ENCODE measurements at places on chromosomes 1 and 21. TPM values are rescaled to one million over a fixed set of nuclear protein-coding genes. Genes with fewer than 3 reads are reported as not detected.
A peak's percentile ranks its signal among the peaks of the same experiment; 100 is the strongest.

- H3K4me3 ChIP-seq = no peak overlapping the region
- no peaks in the 10 kb centered on the region for H3K27me3 ChIP-seq
- no peaks in the 10 kb centered on the region for H3K36me3 ChIP-seq
- no peak for DNase-seq
These were observed 44.6 kb downstream of the HMGB4 start for GRCh38 chr1:33908324-33908956.

DNA sequence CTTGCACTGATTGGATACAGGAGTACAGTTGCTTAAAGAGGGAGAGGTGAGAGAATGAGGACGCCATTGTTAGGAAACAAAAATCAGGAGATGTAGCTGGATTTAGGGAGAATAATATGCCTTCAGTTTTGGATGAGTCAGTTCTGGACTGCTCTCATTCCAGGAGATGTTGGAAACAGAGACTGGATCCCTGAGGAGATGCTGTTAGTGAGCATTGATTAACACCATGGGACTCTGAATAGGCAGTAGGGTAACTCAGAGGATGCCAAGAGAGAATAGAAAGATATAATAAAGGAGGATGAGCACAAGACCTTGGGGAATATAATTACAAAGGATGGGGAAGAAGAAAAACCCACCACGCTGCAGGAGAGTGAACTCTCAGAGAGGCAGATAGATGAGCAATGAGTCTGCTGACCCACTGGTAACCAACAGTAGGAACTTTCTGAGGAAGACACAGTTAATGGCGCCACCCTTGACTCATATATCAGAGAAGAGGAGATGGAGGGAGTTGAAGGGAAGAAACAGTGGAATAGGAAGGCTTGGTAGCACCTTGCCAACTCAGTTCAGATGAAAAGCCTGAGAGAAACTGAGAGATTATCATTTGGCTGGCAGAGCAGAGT lies 10.5 kb downstream of the KCNJ15 start:
- H3K27me3 ChIP-seq = no peaks in the 10 kb centered on the region
- peaks cover 53% of the 10 kb centered on the region for H3K4me1 ChIP-seq
- DNase-seq = peak; percentile 49
- no peaks in the 10 kb centered on the region for H3K36me3 ChIP-seq
- peak overlapping the region; percentile 15 for H3K4me3 ChIP-seq

- no peaks in the 10 kb centered on the region for H3K4me1 ChIP-seq
- DNase-seq = no peak
- H3K4me3 ChIP-seq = no peak overlapping the region
- no peaks in the 10 kb centered on the region for H3K36me3 ChIP-seq
- H3K27ac ChIP-seq = no peak overlapping the region
These were observed 96.9 kb downstream of the RGL1 start for GRCh38 chr1:183901748-183902330.

- H3K27me3 ChIP-seq = no peaks in the 10 kb centered on the region
- peaks cover 21% of the 10 kb centered on the region for H3K36me3 ChIP-seq
- no peak overlapping the region for H3K27ac ChIP-seq
- H3K4me1 ChIP-seq = peaks cover 5% of the 10 kb centered on the region
- H3K4me3 ChIP-seq = no peak overlapping the region
These were observed 88.8 kb downstream of the PRDM2 start for GRCh38 chr1:13788795-13789194.

DNA sequence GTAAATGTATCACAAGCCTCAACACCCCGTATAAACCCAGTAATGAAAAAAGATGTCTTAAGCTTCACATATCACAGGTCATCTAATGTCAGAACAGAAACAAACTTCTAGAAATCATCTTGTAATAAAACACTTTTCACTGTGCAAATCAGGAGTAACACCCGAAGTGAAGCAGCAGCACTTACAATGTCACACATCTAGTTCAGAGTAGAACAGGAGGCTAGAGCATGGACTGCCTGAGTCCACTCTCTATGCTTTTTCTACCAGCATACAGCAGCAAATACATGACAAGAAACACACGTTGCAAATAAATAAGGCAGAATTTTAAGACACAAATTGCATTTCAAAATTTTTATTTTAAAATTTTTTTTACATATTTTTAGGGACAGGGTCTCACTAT lies 57.2 kb downstream of the AKT3 start:
- no peak overlapping the region for H3K4me3 ChIP-seq
- H3K36me3 ChIP-seq = no peaks in the 10 kb centered on the region
- H3K27me3 ChIP-seq = no peaks in the 10 kb centered on the region
- H3K27ac ChIP-seq = no peak overlapping the region
- no peak for DNase-seq
- H3K4me1 ChIP-seq = peaks cover 6% of the 10 kb centered on the region

- no peak for DNase-seq
- no peaks in the 10 kb centered on the region for H3K36me3 ChIP-seq
- H3K27me3 ChIP-seq = peaks cover 11% of the 10 kb centered on the region
- no peak overlapping the region for H3K27ac ChIP-seq
These were observed 14.9 kb upstream of the MGST3 start for GRCh38 chr1:165616054-165616612.

DNA sequence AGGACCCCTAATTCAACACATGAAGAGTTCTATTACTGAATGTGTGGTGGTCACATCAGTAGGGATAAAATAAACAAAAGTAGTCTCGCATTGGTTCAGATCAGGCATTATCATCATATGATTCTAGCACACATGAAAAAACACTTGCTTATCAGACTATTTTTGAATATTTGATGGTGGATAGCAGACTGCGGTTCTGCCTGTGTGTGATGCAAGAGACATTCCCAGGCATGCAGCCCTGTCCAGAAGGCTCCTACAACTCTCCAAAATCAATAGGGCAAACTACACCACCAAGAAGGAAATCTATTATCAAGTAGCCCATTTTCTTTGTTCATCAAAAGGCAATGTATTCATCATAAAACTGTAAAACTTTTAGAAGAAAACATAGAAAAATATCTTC lies 304.7 kb downstream of the DUSP10 start:
- no peak overlapping the region for H3K4me3 ChIP-seq
- peaks cover 54% of the 10 kb centered on the region for H3K4me1 ChIP-seq
- no peaks in the 10 kb centered on the region for H3K36me3 ChIP-seq
- peak overlapping the region; percentile 98 for H3K27ac ChIP-seq
- DNase-seq = peak; percentile 14

DNA sequence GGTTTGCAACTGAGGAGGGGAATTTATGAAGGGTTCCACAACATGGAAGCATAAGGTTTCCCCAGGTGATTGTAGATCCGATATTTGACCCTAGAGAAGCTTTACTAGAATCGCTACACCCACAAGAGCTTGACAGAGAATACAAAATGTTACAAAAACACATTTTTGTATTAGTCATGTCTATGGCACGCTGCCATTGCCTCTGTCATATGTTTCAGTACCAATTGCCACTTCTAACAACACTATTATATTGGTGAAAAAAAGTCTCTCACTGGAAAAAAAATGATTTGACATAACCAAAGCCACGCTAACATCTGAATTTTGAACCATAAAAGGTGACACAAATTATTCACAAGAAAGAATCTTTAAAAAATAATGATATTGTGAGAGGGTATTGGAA lies 214.5 kb downstream of the KCNT2 start:
- DNase-seq = no peak
- no peak overlapping the region for H3K27ac ChIP-seq
- H3K27me3 ChIP-seq = no peaks in the 10 kb centered on the region
- no peaks in the 10 kb centered on the region for H3K36me3 ChIP-seq
- H3K4me1 ChIP-seq = peaks cover 9% of the 10 kb centered on the region

- H3K36me3 ChIP-seq = no peaks in the 10 kb centered on the region
- DNase-seq = no peak
- peaks cover 4% of the 10 kb centered on the region for H3K27me3 ChIP-seq
- no peaks in the 10 kb centered on the region for H3K4me1 ChIP-seq
- H3K4me3 ChIP-seq = no peak overlapping the region
- H3K27ac ChIP-seq = no peak overlapping the region
These were observed 55.7 kb upstream of the KIRREL1 start for GRCh38 chr1:157937744-157938143.

DNA sequence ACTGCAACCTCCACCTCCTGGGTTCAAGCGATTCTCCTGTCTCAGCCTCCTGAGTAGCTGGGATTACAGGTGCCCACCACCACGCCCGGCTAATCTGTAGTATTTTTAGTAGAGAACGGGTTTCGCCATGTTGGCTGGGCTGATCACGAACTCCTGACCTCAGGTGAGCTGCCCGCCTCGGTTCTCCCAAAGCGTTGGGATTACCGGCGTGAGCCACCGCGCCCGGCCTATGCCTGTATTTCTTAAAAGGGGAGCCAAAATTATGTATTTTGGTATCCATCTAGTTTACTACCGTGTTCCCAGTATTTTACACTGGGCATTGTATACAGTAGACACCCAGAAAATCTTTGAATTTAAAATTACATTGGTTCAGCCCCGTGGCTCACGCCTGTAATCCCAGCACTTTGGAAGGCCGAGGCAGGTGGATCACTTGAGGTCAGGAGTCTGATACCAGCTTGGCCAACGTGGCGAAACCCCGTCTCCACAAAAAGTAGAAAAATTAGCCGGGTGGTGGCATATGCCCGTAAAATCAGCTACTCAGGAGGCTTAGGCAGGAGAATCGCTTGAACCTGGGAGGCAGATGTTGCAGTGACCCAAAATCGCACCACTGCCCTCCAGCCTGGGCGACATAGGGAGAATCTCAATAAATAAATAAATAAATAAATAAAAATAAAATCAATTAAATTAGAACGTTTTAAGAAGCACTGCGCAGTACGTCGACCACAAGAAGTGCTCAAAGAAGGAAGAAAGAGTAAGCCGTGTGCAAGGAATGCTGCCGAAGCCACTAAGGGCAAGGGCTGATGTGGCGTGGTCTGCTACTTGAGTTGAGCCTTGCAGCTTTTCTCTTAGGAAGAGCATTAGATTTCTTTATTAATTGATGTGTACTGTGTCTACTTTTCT lies 1.5 kb upstream of the THRAP3 start:
- no peaks in the 10 kb centered on the region for H3K27me3 ChIP-seq
- H3K27ac ChIP-seq = peak overlapping the region; percentile 100
- peak overlapping the region; percentile 97 for H3K4me3 ChIP-seq
- peaks cover 26% of the 10 kb centered on the region for H3K4me1 ChIP-seq
- DNase-seq = peak; percentile 26
- H3K36me3 ChIP-seq = peaks cover 9% of the 10 kb centered on the region

Gene C8A
- not detected for total RNA-seq

Gene IFNLR1
- total RNA-seq = under 0.01 TPM

Gene ACADM
- total RNA-seq = 28.9 TPM

Gene ABCA4
- total RNA-seq = under 0.01 TPM

Gene SLC1A7
- total RNA-seq = under 0.01 TPM

Measured in osteoblast (primary cell).